T follicular helper cell (primary cell): ENCODE measurements at places on chromosomes 2 and 18.

- no peak for DNase-seq
These were observed 27.4 kb upstream of the SLC3A1 start for GRCh38 chr2:44247924-44248323.

DNA sequence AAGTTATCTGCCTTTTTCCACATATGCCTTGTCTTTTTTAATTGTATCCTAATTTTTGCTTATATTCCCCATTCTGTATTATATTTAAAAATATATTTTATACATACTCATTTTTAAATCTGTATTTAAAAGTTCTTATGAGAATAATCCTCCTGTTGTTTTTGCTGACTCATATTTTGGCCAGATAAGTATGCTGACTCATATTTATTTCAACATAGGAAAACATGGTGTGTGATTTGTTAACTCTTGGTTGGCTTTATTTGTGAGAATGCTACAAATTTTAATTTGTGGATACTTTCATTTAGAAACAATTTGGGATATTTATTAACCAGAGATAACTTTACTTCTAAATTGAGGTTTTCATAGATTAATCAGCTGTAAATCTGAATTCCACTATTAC, 587.7 kb downstream of the CPS1 start:
- no peak for DNase-seq

- DNase-seq: no peak
These were observed 7.1 kb downstream of the DSG1 start for GRCh38 chr18:31325051-31325450.

- no peak for DNase-seq
These were observed 33.3 kb downstream of the ABI2 start for GRCh38 chr2:203361495-203361894.

GRCh38 chr2:118325321-118325955, 237.2 kb downstream of the INSIG2 start:
- DNase-seq: no peak

- no peak for DNase-seq
These were observed 33.0 kb upstream of the NPAS2 start for GRCh38 chr2:100786985-100787384.

- DNase-seq: no peak
These were observed 27.9 kb upstream of the MBP start for GRCh38 chr18:77160515-77160914.

GRCh38 chr2:220936641-220937197, 635.4 kb downstream of the EPHA4 start:
- no peak for DNase-seq

GRCh38 chr18:49548229-49548636, 13.6 kb upstream of the LIPG start:
- DNase-seq: no peak

DNA sequence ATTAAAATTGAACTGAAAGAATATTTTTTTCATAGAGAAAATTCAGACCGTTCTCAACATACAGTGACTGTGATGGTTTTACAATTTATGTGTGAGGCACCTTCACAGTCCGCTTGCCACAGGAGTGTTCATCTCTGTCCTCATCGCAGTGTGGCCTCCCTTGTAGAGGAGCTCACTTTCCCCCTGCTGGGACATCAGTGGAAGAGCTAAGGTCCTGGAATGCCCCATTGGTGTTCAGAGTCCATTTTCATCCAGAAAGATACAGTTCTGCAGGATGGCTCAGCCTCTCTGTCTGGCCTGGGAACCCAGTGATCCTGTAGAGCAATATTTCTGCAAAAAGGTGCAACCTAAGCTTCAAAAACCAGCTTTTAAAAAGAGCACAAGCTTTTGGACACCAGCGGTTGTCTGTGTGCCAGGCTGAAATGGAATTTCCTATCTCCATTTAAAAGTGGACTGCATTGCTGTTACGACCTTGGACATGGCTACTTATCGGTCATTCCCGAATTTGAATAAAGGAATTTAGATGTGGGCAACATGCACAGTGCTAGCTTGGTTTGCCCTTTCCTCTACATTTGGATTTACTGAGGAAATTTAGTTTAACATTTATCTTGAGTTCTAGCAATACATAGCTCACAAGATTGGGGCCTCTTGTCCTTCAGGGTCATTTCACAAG, 26.7 kb upstream of the FAM237A start:
- no peak for DNase-seq

GRCh38 chr2:135817466-135817865, 19.5 kb downstream of the LCT start:
- DNase-seq: no peak

GRCh38 chr2:168962636-168963035, 61.5 kb downstream of the G6PC2 start:
- DNase-seq: no peak

DNA sequence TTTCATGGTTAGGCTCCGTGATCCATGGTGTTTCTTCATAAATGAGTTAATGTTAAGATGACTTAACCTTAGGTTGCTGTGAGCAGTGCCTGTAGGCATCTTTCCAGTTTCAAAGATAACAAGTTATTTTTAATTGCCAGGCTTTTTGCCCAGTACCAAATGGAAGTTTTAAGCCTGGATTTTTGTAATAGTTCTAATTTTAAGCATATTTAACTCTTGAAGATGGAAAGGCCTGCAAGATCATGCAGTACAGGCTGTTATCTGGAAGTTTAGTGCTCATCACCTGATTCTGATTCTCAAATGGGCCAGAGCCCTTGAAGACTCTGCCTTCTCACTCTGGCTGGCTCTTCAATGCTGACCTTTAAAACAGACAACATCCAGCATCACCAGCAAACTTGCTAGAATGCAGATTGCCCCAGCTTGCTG, 141.3 kb downstream of the NCK2 start:
- no peak for DNase-seq

DNA sequence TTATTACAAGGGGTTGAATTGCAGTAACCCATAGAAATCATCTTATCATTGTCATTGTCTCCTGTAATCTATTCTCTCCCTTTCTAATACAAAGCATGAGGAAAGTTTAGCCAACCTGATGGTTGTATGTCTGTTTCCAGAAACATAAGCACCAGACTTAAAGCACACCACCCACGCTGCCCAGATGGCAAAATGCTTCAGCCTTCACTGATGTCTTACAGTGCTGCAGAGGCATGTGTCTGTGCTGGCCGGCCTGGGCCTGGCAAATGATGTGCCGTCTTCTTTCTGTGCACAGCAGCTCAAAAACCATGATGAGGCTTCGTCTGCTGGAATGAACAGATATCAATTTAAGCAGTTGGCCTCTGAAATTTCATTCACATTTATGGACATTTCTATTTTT, 443.0 kb upstream of the RGPD4 start:
- no peak for DNase-seq

- no peak for DNase-seq
These were observed 401.5 kb upstream of the TRIB2 start for GRCh38 chr2:12315224-12315623.

GRCh38 chr2:200968735-200969134, 5.3 kb upstream of the ORC2 start:
- DNase-seq: no peak

- DNase-seq: no peak
These were observed 188.8 kb downstream of the TSN start for GRCh38 chr2:121944072-121944831.

DNA sequence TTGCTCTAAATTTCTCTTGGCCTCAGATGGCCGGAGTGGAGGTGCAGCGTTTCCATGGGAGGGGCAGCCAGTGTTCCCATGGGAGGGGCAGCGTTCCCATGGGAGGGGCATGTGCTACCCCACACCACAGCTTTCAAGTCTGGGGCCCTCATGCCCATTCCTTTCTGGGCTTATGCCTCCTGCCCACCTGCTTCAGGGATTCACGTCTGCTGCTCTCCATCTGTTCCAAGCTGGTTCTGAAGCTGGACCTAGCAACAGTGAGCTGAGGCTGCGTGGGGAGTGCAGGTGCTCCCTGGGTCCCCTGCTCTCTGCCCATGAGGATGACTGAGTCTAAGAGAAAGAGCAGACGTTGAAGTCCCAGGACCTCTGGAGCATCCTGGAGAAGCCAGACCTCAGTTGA, 243.1 kb upstream of the PXDN start:
- no peak for DNase-seq

GRCh38 chr2:231384970-231385369, 10.5 kb upstream of the B3GNT7 start:
- no peak for DNase-seq

DNA sequence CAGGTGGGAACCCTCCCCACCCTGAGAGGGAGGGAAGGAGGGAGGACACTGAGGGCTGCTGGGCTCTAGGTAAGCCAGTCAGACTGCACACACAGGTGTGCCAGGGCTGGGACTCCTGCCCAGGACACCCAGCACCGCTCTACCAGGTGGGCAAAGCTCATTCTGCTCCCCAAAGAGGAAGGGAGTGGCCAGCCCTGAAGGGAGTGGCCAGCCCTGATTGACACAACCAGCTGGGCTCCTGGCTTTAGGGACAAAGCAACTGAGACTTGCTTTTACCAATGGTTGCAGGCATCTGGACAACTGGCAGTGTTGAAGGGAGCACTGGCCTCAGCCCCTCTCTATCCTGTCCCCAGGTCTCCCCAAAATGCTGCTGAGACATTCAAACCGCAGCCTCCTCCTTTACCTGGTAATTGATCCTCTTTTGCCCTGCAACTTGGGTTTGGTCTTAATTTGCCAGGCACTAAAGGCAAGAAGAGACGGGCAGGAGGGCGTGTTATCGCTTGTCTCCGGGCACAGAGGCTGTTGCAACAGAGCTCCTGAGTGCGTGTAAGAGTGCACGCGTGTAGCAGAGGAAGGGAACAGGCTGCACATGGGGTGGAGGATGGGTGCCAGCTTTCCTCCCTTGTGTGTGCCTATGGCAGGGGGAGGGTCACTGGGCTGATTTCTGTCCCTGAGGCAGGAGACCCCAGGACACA, 14.5 kb upstream of the FOSL2 start:
- DNase-seq: no peak

- no peak for DNase-seq
These were observed 409.2 kb upstream of the TCF4 start for GRCh38 chr18:55997151-55997561.

DNA sequence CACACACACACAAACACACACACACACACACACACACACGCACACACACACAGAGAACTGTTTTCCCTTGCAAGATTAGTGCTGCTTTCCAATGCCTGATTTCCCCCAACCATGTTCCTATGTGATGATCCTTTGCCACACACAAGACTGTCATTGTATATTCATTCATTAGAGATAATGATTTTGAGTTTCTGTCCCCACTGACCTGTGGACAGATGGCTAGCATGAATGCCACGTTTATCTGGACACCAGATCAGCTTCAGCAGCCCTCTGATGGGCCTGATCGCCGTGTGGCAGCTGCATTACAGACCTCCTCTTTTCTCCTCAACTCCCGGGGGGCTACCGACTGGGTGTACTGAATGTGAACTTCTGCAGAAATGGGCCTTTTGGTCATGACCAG, 353.0 kb downstream of the MYCN start:
- DNase-seq: no peak

DNA sequence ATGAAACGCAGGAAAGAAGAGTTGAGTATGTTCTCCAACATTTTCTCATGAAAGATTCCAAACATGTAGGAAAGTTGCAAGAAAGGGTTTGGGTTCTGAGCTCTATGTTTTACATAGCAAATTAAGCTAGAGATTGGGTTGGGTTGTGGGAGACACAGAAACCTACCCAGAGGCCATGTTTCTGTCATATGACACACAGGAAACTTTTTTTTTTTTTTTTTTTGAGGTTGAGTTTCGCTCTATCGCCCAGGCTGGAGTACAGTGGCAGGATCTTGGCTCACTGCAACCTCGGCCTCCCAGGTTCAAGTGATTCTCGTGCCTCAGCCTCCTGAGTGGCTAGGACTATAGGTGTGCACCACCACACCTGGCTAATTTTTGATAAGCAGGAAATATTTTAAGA, 57.6 kb downstream of the DOCK10 start:
- DNase-seq: no peak

- no peak for DNase-seq
These were observed 1.2 kb downstream of the RTKN start for GRCh38 chr2:74440378-74441169.

GRCh38 chr2:226683196-226683595, 116.4 kb downstream of the IRS1 start:
- DNase-seq: no peak

DNA sequence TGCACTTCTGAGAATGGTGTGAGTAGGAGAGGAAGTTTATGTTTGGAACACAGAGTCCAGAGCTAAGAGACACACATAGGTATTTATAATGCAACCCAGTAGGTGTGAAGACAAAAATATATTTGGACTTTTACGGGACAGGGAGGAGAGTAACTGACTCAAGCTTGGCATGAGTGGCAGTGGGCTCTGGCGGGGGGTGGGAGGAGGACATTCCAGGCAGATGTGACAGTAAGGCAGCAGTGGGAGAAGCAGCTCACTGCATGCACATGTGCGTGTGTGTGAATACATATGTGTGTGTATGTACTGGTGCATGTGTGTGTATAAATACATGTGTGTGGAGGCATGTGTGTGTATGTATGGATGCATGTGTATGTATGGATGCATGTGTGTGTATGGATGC, 51.4 kb downstream of the DCDC2C start:
- no peak for DNase-seq

GRCh38 chr2:51039581-51039980, 7.6 kb upstream of the NRXN1 start:
- no peak for DNase-seq

DNA sequence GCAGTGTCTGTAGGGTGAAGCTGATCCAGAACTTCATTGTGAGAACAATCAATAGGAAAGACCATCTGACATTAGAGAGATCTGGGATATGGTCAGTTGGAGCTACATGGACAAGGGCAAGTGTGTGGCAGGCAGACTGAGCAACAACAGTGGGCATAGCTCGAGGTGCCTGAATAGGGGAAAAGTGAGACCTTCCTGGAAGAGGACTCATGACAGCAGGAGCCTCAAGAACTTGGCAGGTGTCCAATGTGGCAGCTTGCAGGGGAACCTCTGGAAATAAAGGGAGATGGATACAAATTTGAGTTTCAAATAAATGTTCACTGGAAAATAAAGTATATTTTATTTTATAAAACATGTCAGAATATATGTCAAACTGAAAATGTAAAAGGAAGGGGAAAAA, 117.9 kb downstream of the TANC1 start:
- no peak for DNase-seq

DNA sequence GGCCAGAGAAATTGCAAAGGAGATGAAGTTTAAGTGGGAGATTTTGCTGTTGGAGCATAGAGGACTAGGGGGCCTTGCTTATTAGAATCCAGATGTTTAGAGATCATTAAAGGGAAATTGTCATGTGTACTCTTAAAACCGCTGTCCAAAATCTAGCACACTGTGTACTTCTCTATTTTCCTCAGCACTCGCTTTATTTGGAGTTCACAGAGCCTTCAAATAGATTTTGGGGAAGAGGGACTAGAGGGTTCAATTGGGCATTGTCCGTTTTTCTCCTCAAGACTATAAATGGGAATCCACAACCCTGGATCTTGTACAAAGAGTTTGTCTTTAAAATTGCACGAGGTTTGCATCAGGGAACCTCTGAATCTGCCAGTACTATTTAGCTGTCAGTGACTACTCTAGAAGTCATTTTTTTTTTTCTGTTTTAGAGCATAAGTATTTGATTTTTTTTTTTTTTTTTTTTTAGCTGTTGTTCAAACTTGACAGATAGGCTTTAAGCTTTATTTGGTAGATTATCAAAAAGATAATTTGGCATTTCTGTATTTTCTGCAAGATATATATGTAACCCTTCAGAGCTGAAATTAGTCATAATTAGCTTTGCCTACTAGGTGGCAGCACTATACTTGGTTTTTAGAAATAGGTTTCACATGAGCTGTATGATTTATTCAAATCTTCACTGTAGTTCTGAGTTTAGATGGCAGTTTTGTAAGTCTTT, 14.2 kb downstream of the PMS1 start:
- no peak for DNase-seq

- no peak for DNase-seq
These were observed 18.6 kb upstream of the AGXT start for GRCh38 chr2:240850026-240850425.

- DNase-seq: no peak
These were observed 229.4 kb downstream of the HAUS1 start for GRCh38 chr18:46333431-46334135.
